ENCODE measurements at places on chromosomes 4 and X.

DNA sequence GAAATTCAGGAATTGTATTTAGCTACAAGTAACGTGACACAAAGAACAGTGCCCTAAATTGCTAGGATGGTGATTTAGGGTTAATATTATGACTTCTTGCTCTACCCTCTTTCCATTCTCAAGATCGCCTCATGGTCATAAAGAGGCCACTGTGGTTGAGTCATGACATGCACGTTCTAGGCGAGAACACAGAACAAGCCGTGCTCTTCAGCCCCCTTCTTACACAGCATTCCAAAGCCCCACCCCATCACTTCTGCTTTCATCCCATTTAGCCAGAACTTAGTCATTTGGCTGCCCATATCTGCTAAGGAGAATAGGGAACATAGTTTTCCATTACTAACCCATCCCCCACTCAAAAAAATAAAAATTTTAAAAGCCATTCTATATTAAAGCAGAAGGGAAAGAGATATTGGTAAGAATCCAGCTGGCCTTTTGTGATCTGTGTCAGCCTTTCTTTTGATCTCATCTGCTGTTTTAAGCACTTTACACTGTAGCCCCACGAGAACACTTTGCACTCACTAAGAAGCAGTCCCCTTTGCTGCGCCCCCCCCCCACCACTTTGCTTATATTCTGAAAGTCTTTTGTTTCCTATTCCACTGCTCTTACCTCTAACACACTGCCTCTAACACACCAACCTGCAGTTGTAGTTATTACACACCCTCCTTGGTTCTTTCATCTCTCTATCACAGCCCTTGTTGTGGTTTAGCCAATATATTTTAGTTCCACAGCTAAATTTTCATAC is 28.4 kb downstream of the NPNT start:
- no peak for DNase-seq

GRCh38 chr4:139950568-139950967 is 203.4 kb downstream of the MAML3 start:
- peak; percentile 49 for DNase-seq

DNA sequence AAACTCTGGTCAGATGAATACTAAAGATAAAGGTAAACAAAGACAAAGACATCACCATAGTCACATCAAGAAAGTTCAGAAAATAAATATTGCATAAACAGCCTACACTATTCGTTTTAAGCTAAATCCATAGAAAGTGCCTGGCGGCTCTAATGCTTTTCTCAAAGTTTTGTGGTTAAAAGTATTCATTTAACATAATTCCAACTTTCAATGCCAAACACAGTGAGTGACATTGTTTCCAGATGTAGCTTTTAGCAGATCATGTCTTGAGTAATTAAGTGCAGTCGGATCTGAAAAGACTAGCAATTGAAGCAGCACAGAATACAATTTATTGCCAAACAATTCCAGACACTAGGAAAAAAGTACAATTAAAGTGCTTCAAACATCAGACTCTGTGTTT is 287.1 kb upstream of the ADGRL3 start:
- no peak for DNase-seq

- DNase-seq = no peak
These were observed at the start of gene TLR2 for GRCh38 chr4:153684182-153684970. Gene TLR2, plus strand, starts transcription at chr4:153684280. Its CDS starts 18,628 bp downstream, at chr4:153702908.

GRCh38 chr4:41532882-41533281 is 5.1 kb upstream of the LIMCH1 start:
- no peak for DNase-seq

- DNase-seq = no peak
These were observed 129.2 kb downstream of the FAM53A start for GRCh38 chr4:1554876-1555265.

GRCh38 chr4:114349543-114350175 is 248.9 kb upstream of the UGT8 start:
- no peak for DNase-seq

Data from KG1 (cell line).